Activated T-helper 1 cell treated with anti-CD3 and anti-CD28 coated beads, Interleukin-12 subunit alpha, Interleukin-12 subunit beta, Interleukin-2, Interleukin-4 antibody, amounts not matched to agents 30 ng/mL and 10 ng/mL and 1 ng/mL, durations not matched to agents 14 hours and 24 hours and 36 hours (primary cell): ENCODE measurements at places on chromosomes 16 and 17.

DNA sequence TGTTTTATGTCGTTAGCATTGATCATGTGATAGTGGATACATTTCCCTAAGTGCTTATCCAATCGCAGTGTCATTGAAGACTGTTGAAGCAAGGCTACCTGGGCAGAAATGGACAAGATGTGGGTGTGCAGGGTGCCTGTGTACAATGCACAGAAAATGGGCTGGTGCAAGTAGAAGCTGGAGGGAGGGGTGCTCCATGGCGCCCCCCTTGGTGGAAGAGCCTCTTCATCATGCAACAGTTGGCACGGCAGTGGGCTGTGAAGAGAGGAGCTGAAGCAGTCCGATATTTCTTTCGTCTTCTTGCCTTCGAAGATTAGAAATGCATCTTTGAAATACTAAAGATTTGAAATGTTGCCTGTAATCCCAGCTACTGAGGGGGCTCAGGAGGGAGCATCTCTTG is 100.5 kb downstream of the PLCG2 start:
- DNase-seq: no peak

GRCh38 chr17:9790889-9791876 is at the start of gene DHRS7C:
Gene DHRS7C, minus strand, starts transcription at chr17:9791592. Its CDS starts 308 bp downstream, at chr17:9791284.
- DNase-seq: no peak

DNA sequence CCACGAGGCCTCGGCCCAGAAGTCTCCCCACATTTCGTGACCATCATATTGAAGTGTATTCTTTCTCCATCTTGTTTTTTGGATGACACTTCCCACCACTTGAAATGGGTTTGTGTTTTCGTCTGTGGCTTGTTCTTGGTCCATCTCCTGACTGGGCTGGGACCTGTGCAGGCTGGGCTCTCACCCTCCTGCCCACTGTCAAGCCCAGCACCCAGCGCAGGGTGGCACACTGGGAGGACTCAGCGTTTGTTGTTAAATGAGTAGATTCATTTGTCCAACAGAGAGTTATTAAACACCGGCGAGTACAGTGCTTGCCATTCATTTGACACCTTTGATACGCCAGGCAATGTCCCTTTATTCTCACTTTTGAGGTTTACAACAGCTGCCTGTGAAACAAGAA is 22.6 kb downstream of the NT5M start:
- DNase-seq: no peak

- DNase-seq: no peak
These were observed 7.3 kb downstream of the CDH13 start for GRCh38 chr16:82633964-82634600.

GRCh38 chr16:16850274-16850673 is 471.3 kb downstream of the NPIPA7 start:
- no peak for DNase-seq

- no peak for DNase-seq
These were observed 239.5 kb downstream of the ABCC12 start for GRCh38 chr16:47916266-47916665.

DNA sequence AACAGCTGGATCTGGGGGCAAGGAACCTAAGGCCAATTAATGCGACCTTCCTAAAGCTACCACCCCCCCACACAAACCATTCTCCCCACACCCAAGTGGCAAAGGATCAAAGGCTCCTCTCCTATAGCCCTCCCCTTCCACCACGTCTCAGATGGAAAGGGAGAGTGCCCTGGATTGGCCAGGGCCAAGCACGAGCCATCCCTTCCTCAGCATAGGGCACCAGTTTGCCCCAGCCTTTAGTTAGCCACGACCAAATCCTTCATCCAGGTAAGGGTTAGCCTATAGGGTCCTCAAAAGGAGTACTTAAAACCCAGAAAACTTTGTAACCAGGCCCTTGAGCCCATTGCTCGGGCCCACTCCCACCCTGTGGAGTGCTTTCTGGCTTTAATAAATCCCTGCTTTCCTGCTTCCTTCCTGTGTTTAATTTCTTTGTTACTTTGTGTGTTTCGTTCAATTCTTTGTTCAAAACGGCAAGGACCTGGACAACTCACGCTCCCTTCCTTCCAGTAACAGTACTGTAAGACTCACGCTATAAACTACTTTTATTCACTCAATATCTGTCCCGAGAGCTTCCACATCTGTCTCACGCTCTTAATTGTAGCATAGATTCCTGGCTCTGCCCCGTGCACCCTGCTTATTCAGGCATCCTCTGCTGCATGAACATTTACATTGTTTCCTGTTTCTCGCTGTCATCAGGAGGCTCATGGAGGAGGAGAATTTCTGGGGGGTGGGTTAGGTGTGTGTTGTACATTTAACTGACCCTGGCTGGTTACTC is 62.3 kb downstream of the TNFRSF13B start:
- no peak for DNase-seq

DNA sequence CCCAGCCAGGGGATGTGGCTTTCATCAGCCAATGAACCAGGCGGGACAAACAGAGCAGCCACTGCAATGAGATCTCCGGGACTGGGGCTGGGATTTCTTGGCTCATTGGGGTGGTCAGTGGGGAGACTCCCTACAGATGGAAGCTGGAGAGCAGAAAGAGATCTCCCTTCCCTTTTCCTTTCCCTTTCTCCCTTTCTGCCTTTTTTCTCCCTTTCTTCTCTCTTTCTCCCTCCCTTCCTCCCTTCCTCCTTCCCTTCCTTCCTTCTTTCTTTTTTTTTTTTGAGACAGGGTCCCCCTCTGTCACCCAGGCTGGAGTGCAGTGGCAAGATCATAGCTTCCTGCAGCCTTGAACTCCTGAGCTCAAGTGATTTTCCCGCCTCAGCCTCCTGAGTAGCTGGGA is 14.0 kb downstream of the LAT start:
- DNase-seq: no peak

DNA sequence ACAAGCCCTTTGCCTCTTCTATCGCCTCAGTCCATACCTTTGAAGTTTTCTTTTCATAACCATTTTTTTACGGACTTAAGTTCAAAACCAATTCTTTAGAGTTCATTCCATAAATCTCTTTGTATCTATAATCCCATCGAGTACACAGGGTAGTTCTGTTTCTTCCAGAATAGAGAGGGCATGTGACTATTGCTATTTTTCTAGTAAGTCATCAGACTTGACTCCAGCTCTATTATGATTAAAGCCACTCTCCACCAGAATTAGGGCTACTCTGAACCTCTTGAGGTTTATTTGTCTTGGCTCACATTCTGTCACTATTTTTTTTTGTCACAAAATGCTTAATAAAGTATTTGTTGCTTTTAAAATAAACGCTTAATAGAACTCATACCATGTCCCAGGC is 191.9 kb upstream of the AXIN2 start:
- no peak for DNase-seq

DNA sequence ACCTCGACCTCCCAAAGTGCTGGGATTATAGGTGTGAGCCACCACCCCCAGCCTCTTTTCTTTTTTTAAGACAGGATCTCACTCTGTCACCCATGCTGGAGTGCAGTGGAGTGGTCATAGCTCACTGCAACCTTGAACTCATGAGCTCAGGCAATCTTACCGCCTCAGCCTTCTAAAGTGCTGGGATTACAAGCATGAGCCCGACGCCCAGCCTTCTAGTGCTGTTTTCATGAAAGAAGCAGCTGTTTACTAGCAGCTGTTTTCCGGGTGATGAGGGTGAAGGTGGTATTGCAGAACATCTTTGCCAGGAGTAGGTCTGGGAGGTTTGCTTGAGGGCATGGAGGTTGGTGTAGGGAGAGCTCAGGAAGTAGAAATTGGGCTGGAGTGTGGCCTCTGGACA is 2.0 kb downstream of the ADCY7 start:
- DNase-seq: no peak

GRCh38 chr17:8894202-8894671 is 26.8 kb upstream of the PIK3R6 start:
- DNase-seq: no peak

- DNase-seq: no peak
These were observed 839.1 kb upstream of the RBFOX1 start for GRCh38 chr16:6493555-6493954.

DNA sequence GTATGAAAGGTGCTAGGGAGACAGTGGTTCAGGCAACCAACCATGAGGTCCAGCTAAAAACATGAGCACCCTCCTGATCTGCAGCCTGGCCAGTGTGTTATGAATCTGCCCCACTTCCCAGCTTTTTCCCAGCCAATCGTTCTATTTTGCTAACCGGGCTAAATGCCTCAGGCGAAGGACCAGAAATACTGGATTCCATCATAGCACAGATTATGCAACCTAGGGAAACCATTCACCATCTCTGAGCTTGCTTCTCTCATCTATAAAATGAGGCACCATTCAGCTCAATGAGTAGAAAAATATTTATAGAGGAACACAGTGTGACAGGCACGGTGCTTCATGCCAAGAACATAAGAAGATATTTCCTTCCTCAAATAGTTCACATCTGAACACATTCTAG is 45.2 kb upstream of the NUDT7 start:
- DNase-seq: no peak

DNA sequence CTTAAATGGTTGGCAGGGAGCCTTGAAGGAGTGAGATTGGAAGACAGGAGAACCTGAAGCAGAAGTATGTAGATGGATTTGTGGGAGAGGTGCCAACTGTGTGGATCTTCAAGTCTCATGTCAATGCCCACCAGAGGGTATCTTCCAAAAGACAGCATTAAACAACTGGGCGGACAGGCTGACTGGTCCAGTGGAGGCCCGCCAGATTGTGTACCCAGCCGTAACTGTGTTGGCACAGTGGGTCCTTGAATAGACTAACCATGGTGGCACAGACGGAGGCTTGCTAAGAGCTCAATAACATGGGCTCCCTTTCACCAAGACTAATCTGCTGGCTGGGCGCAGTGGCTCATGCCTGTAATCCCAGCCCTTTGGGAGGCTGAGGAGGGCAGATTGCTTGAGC is 24.2 kb upstream of the RBBP6 start:
- no peak for DNase-seq

DNA sequence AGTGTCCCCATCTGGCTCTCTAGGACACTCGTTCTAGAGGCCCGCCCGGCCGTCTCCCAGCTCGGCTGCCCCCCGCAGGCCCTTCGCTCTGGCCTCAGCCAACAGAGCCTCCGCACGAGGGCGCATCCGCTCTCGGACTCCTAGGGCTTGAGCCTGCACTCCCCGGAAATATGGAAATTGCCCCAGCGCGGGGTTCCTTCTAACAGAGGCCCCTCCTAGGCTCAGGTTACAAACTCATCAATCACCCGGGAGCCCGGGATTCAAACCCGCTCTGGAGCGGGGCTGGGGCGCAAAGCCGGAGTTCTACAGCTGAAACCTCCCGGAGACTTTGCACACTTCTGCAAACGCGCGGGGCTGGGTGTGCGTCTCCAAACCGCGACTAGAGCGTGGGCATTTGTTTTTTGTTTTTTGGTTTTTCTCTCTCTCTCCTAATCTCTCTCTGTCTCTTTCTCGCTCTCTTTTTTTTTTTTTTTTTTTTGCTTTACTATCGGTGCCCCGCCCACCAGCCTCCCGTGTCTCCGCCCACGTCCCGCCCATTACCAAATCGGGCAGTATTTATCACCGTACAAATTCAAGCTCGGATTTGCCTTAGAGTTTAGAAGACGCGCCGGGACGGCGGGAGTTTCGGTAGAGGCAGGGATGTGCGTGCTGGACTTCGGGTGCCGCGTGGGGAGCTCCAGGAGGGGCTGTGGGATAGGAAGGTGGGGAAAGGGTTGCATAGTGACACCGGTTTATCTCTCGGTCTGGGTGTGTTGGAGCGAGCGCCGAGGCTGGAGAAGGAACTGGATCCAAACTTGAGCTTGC is 2.4 kb upstream of the FOXL1 start:
- DNase-seq: peak; percentile 32

GRCh38 chr16:56355786-56356275 is 69.5 kb downstream of the AMFR start:
- no peak for DNase-seq

DNA sequence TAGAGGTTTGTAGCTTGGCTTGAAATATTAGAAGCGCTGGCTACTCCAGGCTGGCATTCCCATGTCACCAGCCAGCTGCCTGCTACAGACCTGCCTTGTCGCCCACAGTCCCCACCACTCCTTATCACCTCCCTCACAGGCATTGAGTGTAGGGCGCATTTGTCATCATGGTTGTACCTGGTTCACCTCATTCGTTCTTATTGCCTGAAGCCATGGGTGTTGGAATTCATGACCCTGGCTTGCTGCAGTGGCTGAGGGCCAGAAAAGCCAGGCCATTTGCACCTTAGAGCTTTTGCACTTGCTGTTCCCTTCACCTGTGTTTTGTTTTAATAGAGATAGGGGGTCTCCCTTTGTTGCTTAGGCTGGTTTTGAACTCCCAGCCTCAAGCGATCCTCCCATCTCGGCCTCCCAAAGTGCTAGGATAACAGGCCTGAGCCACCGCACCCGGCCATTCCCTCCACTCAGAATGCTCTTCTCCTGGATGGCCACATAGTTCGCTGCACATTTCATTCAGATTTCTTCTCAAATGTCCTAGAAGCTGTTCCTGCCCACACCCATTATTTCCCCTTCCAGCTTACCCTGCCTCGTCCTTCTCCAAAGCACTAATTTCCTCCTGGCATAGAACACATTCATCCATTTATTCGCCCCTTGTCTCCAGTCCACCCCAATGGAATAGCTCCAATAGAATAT is 97.6 kb downstream of the C16orf78 start:
- DNase-seq: no peak

- no peak for DNase-seq
These were observed 2.2 kb downstream of the UBALD1 start for GRCh38 chr16:4612474-4612931.

DNA sequence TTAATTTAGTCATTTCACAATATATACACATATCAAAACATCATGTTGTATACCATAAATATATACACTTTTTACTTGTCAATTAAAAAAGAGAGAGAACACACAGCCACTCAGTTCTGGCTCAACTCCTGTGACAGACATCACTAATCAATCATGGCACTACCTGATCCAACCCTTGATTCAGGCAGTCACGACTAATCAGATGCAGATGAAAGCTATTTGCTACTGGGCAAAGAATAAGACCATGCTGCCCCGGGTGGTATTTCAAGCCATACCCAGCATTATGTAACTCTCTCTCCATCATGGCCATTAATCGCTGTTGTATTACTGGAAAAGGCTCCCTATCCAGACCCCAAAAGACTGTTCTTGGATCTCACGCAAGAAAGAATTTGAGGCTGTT is 345.7 kb downstream of the HAPSTR1 start:
- DNase-seq: no peak

GRCh38 chr17:77618731-77619130 is 339.8 kb upstream of the TNRC6C start:
- DNase-seq: no peak
